ENCODE measurements at places on chromosomes 3 and 15.

DNA sequence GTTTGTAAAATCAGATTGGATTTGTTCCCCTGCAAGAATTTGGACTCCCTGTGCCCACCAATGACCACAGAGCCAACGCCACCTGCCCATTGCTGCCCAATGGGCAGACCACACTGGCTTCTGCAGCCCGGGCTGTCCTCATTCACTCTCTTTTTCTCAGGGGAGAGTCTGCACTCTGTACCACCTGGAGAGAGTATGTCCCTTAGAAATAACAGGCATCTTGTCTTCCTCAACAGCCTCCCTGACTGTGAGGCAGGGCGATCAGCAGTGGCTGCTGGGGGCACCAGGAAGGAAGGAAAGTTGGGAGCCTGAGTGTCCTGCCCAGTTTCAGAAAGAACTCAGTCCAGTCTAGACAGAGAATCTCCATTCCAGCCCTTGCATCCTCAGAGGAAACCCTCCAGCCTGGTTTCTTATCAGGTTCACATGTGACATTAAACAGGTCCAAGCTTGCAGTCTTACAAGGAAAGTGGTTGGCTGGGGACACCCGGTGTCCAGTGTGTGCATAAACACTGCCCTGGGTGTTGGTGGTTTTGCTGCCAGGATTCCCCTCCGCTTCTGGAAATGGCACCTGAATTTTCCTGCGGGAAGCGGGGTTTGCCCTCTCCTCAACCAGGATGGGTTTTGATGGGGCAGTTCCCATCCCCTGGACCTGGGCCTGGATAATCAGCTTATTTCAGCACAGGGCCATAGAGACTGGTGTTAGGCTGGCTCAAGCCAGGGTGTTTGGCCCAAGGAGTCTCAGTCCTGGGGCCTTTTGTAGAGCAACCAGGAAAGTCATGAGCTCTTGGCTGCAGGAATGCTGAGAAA lies 37.2 kb downstream of the SSUH2 start:
- DNase-seq = no peak

- no peak for DNase-seq
Measured at GRCh38 chr3:18738393-18739098, 313.4 kb upstream of the SATB1 start.

GRCh38 chr3:173599673-173600072 lies 202.1 kb downstream of the NLGN1 start:
- no peak for DNase-seq

- no peak for DNase-seq
Measured at GRCh38 chr15:70262591-70263274, 165.0 kb upstream of the TLE3 start.

GRCh38 chr3:160312014-160312624 lies 86.9 kb downstream of the C3orf80 start:
- no peak for DNase-seq

DNA sequence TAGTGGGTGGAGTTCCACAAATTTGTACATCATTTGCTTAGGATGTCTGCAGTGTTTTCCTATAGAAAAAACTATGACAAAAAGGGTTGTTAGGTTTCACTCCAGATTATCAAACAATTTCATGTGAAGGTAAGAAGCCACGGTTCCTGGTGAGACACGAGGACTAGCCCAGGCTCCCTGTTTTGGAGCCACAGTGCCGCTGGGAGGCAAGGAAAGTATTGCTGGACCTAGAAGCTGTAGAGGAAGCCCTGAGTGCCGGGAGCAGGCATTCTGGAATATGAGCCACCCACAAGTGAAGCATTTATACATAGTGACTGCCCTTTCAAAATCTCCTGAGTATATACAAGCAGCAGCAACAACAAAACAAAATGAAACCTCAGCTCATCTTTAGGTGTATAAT lies 142.0 kb downstream of the GABRB3 start:
- no peak for DNase-seq

DNA sequence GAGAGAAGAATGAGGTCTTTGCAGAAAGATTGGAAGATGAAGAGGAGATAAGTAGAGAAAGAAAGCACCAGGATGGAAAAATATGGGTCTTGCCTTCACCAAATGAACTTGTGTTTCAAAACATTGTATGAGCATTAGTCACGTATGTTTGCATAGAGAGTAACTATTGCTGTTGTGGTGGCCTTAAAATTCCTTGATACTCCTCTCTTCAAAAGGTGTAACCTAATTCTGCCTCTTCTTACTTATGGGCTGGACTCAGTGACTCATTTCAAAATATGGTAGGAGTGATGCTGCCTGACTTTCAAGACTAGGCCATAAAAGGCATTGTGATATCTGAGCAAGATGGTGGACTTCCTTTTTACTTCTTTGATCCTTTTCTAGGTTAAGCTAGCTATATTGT lies 228.7 kb upstream of the ZNF385D start:
- DNase-seq = no peak

- DNase-seq = no peak
Measured at GRCh38 chr3:100316641-100317069, 17.9 kb upstream of the NIT2 start.

- DNase-seq = no peak
Measured at GRCh38 chr3:151226088-151226563, 23.1 kb upstream of the GPR171 start.

- no peak for DNase-seq
Measured at GRCh38 chr15:42619656-42620371, 44.4 kb downstream of the STARD9 start.

DNA sequence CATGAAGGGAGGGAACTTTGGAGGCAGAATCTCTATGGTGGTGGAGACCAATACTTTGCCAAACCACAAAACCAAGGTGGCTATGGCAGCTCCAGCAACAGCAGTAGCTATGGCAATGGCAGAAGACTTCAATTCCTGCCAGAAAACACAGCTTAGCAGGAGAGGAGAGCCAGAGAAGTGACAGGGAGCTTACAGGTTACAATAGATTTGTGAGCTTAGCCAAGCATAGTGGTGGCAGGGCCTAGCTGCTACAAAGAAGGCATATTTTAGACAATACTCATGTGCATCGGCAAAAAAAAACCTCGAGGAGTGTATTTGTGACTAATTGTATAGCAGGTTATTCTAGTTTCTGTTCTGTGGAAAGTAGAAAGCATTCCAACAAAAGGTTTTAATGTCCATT lies 6.4 kb upstream of the CSTA start:
- DNase-seq = no peak

DNA sequence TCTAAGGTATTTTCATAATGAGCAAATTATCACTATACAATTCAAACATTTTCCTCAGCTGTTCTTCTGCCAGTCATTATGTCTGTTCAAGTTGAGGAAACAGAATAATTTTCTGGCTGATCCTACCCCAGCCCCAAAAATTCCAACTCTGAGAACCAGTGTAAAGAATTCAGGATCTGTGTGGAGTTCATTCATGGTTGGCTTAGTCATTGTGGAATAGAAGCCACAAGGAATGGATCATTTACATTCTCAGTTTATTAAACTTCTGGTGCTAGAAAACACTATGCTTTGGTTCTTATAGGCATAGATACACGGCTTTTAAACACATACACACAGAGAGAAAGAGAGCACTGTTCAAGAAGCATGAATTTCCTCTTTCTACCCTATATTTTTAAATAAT lies 134.6 kb downstream of the CMSS1 start:
- DNase-seq = no peak

DNA sequence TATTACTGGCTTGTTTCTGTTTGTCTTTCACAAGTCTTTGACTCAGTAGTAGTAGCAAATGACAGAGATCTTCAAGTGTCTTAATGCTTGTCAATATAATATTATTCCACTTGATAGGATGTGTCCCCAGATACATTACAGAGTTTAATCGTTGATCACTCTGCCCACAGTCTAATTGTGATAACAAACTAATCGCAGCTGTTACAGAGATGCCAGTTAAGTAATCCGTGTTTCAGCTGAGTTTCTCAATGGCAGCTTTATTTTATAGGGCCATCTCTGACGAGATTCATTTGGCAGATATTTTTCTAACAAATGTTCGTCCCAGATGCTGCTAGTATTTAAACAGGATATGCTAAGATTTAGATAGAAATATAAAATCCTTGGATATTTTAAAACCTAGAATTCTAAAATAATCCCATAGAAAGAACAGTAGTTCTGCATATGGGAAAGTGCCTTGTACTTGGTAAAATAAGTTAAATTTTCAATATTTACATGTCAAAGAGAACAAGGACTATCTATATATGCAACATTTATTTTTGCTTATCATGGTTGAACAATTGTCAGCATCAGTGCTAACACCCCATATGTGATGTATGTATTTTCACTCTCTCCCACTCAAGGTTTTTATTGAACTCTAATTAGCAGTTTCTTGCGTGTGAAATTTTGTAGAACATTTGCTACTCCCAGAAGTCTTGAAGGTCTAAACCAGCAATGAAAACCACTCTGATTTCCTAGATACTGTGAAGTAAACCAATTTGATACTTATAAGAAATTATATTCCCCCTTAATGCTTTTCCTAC lies 185.5 kb downstream of the MBNL1 start:
- no peak for DNase-seq

DNA sequence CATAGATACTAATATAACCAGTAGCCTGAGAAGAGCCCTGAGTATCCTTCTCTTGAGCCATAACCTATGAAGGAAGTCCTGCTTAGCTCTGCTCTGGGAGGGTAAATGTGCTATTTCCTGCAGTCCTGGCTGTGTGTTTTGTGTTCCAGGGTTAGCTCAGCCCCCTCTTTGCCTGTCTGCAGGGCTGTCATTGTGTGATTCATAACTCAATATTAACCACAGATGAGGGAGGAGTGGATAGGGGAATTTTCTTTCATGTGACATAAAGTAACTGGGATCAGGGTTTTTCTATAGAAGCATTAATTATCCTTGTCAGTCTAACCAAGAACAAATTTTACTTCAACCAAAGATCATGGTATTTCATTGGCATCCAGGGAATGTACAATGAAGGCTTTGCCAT lies 183.3 kb upstream of the ZBTB20 start:
- no peak for DNase-seq

DNA sequence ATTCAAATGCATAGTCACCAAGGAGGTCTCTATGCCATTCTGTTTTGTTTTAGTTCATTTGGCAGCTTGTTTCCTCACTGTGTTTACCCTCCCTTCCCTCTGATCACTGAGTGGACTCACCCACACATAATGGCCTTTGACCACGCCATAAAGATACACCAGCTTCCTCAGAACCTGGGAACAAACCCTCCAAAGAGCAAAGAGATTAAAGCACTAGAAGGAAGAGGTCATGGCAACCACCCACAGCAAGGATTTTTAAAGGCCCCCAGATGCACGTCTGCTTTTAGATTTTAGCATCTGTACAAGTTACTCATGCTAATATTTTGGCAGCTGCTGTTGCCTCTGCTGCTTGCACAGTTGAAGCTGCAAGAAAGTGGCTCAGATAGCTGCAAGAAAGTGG lies 47.9 kb upstream of the CADPS start:
- no peak for DNase-seq

DNA sequence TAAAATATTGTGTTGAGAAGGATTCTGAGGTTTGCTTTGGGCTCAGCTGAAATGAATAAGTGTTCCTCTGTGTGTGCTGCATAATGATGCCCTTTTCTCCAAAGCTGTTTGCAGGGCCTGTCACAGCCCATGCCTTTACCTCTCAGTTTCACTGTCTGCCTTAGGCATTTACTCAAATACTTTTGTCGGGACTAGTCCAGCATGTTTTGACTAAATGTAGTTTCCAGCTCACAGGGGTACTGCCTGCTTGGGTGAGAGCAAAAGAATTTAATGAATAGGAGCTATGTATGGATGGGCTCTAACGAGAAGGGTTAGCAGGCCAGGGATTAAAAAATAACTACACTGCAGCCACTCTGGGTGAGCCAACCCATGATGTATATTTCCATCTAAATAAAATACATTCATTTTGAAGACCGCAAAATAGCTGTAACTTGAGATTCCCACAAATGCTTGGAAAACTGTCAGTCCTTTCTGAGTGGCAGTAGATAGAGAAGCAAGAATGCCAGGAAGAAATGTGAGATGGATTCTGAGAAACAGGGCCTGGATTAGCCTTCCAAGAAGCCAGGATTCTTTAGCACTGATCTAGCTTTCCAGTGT lies 549.2 kb upstream of the TBL1XR1 start:
- DNase-seq = no peak

DNA sequence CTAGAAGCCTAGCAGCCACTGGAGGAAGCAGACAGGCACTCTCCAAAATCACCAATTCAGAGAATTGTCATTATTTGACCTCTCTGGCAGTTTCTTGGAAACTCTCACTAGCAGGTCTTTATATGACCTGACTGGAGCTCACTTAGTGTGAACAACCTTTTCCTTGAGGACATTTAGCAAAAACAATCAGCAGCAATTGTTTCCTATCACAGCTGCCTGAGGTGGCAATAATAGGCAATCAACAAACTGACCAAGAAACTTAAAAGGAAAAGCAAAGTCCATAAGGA lies 162.4 kb upstream of the STT3B start:
- no peak for DNase-seq

DNA sequence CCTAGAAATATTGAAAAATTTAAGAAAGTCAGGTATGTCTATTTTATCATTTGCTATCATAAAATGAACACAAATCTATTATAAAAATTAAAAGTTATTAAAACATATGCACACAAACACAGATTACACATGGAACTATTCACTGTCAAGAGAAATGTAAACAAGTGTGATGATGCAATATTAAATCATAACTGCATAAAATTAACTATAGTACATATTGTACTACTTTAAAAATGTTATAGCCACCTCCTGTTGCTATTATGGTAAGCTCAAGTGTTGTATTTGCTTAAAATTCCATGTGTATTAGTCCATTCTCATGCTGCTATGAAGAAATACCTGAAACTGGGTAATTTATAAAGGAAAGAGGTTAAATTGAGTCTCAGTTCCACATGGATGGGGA lies 54.7 kb upstream of the CMC1 start:
- no peak for DNase-seq

GRCh38 chr15:96414875-96415274 lies 84.4 kb downstream of the NR2F2 start:
- DNase-seq = no peak

- DNase-seq = no peak
Measured at GRCh38 chr15:27660676-27661075, 438.4 kb downstream of the OCA2 start.

GRCh38 chr3:48202632-48203031 lies 14.4 kb upstream of the CDC25A start:
- no peak for DNase-seq

DNA sequence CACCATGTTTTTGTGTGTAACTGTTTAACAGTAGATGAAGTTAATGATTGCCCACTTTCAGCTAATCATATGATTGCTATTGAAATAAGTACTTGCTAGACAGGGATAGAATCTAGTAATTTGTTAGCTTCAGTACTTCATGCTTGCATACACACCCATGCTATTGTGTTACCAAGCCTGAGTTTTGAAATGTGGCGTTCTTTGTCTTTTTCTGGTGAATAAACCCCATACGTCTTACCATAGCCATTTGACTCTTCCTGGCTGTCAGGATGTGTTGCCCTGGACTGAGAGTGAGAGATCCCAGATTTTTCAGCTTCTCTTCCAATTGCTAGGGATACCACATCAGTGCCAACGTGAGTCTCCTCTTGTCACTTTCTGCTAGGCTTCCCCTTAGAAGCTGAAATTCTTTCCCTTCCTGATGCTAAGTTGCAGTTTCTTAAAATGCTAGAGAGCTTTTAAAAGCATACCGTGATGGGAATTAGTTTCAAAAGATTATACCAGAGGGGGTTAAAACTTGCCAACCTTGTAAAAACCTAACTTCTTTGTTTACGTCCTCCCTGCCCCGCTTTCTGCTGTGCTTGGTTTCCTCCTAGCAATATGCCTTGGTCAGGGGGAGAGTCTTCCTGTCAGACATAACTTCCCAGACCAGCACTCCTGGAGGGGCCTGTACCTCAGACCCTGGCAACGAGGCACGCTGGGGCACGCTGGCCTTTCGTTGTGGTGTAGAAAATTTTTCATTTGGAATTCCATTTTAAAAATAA lies 62.9 kb upstream of the ULK4 start:
- DNase-seq = no peak

GRCh38 chr15:73602446-73602843 lies 30.7 kb downstream of the NPTN start:
- no peak for DNase-seq
